ENCODE measurements at places on chromosomes 4 and X.

DNA sequence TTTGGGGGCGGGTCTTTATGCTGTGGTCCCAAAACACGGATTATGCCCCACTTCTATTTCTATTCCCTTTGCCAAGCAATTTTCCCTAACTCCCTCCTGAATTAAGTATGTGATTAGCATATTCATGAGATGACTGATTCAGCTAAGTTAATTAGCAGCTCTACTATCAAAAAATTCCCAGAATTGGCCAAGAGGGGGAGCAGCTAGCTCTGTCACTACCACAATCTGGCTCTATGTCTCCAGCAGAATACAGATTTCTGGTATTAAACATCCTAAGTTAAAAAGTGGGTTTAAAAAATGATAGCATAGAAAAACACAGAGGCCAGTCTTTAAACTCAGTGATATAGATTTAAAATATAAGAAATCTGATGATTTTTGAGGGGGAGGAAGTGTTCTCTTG, 80.3 kb downstream of the GPC4 start:
- no peak for DNase-seq

GRCh38 chr4:148495463-148495862, 53.2 kb upstream of the NR3C2 start:
- no peak for DNase-seq

- no peak for DNase-seq
These were observed 27.2 kb downstream of the UPRT start for GRCh38 chrX:75301060-75301459.

- no peak for DNase-seq
These were observed 109.0 kb downstream of the ENOX2 start for GRCh38 chrX:130793975-130794374.

DNA sequence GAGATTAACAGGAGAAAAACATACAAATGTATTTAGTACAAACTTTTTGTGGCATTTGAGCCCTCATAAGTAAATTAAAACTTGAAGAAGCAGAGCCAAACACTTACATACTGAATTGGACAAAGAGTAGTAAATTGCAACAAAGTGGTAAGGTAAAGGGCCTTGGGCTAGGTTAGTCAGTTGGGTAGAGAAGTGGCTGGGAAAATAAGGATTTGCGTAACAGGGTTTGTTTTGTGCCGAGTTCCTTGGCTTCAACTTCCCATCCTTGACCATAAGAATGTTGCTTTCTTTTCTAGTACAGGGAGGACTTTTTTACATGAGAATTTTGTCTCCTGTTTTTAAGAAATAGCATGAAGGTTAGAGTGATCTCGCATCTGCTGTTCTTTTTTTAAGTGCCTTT, 33.3 kb upstream of the DSPP start:
- DNase-seq = no peak

- DNase-seq = no peak
These were observed 141.1 kb downstream of the MSL3 start for GRCh38 chrX:11899091-11899490.

- DNase-seq = no peak
These were observed 346.6 kb downstream of the DHX15 start for GRCh38 chr4:24237709-24238108.

DNA sequence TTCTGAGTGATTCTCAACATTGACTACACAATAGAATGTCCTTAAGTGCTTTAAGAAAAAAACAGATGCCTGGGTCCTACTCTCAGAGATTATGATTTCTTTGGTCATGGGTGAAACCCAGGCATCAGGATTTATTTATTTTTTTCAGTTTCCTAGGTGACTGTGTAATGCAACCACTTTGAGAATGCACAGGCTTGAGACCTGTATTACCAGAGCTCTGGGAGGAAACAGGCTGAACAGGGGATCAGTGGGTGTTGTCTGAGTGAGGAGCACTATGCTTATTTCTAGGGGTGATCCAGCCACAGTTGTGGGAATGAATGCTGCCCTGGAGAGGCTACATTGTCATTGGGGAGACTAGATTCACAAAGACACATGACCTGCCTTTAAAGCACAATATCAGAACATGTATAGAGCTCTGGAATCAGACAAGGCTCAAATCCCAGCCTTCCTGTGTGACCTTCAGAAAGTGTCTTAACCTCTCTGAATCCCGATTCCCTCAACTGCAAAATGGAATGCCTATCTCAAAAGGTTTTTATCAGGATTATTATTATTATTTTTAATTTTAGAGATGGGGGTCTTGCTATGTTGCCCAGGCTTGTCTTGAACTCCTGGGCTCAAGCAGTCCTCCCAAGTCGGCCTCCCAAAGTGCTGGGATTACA, 61.6 kb upstream of the PRPS1 start:
- no peak for DNase-seq

- no peak for DNase-seq
These were observed 201.2 kb downstream of the MID1IP1 start for GRCh38 chrX:39002466-39002865.

DNA sequence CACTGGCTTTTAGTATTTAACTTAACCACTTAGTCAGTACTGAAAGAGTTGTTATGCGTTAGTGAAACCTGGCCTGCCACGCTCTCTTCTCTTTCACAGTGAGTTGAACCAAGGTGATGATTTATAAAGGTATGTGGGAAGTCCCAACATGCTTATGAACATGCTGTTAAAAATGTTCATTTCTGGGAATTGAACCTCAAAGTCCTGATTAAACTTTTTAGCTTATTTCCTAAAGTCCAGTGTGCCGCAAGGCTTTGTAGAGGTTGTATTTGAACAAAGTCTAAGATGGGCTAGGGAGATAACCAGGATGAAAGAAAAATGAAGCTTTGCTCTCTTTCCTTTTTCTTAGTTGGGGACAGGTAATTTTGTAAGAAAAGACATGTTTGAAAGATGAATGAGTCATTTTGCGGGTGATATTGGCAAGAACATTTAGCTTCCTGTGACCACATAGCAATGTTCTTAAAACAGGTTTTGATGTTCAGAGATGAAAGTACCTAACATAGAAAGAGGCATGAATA, 270.3 kb downstream of the DTHD1 start:
- DNase-seq = peak; percentile 12

DNA sequence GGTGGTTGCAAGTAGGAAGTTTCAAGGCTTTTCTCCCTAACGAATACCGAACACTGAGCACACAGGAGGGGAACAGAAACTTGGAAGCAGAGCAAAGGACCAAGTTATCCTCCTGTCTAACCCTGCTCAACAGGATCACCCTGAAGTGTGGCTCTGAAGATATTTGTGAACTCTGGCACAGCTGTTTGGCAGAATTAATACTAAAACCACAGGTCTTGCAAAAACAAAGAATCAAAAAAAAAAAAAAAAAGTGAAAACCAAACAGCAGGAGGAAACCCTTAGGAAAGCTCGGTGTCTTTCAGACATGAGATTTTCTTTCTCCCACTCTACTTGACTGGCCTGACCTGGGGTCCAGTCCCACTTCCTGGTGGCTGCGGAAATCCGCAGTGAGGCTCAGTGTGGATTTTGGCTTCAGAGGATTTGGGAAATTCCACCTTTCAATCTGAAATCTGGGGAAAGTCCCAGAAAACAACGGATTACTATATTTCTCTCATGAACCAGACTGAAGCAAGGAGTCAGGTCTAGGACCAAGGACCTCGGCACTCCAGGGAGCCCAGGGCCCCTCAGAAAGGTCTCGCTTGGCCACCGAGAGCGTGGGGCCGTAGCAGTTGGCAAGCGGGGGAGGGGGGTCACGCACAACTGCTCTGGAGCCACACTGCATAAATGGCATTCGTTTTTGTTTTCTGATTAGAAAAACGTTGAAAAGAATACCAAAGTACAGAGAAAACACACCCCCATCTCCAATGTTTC, 867 bp downstream of the TIFA start:
- no peak for DNase-seq

DNA sequence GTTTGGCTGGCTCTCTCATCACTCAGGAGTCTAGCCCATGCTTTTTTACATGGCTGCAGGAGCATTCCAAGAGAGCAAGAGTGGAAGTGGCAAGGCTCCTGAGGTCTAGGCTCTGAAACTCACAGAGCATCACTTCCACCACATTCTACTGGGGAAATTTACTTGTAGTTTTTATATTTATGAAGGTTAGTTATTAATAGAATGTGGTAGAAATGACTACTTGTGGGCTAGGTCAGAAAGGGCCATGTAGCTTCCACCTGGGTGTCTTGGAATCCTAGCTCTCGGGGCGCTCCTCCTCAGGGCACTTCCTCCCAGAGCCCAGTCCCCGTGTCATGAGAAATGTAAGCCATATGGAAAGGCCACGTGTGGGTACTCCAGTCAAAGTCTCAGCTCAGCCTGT, 127.0 kb upstream of the CASK start:
- DNase-seq = no peak

DNA sequence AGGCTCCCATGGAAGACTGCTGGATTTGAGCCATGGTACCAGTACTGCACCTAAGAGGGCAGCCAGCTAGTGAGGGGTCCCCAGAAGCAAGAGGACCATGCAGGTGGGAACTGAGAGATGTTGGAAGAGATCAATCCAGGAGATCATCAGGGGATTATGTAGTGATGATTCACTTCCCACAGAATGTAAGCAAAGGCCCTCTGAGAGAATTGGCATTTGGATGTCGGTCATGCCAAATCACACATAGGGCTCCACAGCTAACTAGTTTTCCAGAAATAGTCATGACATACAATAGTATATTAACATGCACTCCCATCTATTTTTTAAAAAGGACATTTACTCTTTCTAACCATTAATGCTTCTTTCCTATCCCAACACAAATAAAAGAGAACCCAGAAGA, 112.5 kb downstream of the RASGEF1B start:
- DNase-seq = no peak

GRCh38 chr4:26330186-26330787, 9.5 kb downstream of the RBPJ start:
- DNase-seq = no peak

GRCh38 chr4:7238300-7238960, 46.1 kb downstream of the SORCS2 start:
- no peak for DNase-seq

DNA sequence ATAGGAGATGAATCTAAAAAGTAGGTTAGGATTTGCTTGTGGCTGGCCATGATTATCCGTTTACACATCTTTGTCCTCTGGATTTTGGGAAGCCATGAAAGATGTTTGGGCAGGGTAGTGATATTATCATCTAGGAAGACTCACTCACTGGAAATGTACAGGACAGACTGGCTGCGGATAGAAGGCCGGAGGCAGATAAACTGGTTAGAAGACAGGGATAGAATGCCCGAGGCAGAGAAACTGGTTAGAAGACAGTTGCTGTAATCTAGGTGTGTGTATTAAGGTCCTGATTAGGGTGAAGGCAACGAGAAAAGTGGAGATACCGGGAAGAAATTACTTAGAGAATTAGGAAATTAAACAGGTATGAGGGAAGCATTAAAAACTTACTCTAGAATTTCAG, 68.8 kb downstream of the SPRY1 start:
- DNase-seq = no peak

DNA sequence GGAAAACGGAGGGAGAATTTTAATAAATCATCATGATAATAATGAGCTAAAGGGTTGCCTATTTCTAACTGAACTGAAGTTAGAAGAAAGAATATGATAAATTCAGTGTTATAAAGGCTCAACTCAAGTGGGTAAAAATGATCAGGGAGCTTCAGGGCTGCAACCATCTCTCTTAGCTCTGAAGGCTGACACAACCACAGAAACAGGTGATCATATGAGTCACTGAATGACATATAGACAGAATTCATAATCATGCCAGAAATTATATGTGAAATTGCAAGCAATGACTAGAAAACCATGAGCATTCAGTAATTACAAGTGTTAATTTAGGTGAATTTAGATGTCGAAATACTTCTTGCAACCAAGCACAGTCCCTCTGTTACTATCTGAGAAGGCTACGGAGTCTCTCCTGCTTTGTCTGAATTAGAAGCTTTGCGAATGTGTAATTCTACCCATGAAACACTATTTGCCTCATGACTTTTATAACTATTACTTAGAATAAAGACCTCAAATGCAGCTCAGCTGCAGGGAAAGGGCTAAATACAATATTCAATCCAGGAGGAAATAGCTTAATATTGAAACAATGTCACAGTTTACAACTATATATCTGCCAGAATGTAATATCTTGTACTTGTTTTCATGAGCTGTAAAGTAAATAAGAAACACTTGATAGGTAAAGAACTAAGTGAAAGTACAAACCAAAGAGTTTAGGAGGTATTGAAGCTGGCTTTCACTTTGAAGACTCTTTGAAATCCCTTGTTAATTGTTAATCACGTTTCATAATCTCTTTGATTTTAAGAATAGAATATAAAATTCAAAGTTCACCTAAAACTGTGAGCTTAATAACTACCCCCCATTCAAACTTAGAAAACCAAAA, 1972.6 kb downstream of the ARAP2 start:
- DNase-seq = no peak

DNA sequence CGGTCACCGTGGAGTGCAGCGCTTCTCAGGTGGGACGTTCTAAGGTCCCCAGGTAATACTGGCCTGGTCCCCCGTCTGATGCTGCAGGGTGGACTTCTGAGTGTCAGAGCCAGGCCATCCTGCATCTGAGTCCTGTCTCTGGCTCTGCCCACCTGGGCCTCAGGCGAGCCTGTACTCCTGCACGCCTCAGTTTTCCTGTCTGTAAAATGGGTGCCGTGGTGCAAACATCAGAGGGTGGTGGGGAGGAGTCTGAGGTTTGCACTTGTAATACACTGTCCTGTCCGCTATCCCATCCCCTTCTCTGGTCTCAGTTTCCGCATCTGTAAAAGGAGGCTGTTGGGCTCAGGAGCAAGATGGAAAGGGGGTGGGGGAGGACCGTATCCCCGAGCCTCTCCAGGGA, 41.3 kb downstream of the SORCS2 start:
- no peak for DNase-seq

GRCh38 chr4:153072661-153073060, 131.6 kb upstream of the TRIM2 start:
- DNase-seq = no peak

DNA sequence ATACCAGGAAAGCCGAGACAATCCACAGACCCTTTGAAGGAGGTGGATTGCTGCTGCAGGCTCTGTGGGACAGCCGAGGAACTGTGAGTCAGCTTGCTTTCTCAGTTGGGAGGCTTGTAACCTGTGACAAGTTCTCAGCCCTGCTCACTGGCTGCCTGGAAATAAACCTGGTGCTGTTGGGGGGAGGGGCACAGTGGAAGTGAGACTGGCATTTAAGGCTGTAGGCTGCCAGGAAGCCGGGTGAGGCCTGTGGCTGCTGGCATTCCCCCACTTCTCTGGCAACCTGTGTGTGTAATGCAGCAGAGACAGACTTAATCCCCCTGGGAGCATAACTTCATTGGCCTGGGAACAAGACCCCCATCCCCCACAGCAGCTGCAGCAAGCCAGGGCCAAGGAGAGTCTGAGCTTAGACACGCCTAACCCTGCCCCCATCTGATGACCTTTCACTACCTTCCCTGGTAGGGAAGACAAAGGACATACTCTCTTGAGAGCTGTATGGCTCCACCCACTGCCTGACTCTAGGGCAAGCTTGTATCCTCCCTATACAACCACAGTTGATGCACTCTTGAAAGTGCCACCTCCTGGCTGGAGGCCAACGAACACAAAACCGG, 64.1 kb downstream of the ALPK1 start:
- DNase-seq = no peak

GRCh38 chr4:166903408-166903807, 330.9 kb downstream of the SPOCK3 start:
- DNase-seq = no peak

DNA sequence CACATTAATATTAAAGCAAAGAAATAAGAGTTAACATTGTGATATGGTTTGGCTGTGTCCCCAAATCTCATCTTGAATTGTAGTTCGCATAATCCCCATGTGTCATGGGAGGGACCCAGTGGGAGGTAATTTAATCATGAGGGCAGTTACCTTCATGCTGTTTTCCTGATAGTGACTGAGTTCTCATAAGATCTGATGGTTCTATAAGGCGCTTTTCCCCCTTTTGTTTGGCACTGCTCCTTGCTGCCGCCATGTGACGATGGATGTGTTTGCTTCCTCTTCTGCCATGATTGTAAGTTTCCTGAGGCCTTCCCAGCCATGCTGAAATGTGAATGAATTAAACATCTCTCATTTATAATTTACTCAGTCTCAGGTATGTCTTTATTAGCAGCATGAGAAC, 153.8 kb upstream of the GALNT7 start:
- no peak for DNase-seq
